ENCODE measurements at places on chromosomes 16 and 17.

DNA sequence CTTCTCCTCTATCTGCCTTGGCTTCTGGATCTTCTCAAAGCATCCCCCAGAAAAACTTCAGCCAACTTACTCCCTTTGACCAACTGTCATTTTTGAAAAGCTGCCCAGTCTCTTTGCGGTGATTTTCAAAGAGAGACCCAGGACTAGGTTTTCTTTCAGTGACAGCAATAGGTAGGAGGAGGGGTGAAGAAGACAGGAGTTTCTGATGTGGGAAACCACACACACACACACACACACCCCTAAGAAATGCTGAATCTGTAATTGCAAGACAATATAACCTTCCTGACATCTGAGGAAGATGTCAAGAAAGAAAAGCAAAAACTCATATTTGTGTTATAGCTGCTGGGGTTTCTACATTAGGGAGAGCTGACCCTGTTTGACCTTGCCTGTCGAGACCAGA, 5.2 kb downstream of the FAM20A start:
- DNase-seq: no peak

DNA sequence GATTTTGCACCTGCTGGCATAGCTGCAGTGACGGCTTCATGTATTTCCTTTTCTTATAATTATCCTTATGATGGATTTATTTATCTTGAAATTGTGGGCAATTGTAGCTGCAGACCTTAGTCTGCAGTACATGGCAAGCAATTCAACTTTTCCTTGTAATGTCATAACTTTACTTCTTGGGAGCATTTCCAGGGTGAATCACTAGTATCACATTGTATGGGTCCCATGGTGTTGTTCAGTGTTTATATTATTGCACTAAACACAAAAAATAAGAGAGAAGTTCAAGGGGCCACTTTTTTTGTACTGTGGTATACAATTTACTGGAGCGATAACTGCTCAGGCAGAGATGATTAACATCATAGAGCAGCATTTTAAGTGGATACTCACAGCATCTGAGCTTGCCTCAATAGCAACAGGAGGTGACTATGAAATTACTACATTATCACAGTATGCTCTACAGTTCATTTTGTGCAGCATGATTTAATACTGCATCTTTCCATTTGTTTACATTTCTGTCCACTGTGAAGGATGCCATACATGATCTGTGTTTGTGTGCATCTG, 169.5 kb downstream of the STX8 start:
- no peak for DNase-seq

GRCh38 chr17:3602499-3602898, 6.7 kb downstream of the TRPV1 start:
- DNase-seq: no peak

DNA sequence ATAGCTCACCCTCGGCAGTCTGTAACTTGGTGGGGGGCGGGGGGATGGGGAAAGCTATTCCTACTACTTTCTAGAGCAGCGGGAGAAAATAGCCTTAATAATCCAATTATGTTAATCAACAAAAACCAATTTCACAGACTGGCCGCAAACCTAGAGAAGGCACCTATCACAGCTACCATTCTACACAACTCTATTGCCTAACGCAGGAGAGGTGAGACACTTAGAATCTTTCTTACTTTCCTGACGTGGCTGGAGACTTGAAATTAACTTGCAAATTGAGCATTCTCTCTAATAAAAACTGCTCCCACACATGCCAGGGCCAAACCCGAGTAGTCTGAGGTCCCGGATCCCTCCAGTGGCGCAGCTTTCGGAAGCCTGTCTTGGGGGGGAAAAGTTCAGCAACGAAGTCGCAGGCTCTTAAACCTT, 794 bp downstream of the SMG6 start:
- no peak for DNase-seq

GRCh38 chr17:7444682-7445618, at the start of gene CHRNB1:
CHRNB1 (plus strand) TSS chr17:7445061; CDS start chr17:7445128, 67 bp downstream.
- DNase-seq: peak; percentile 66

GRCh38 chr16:83136924-83137323, 510.2 kb downstream of the CDH13 start:
- no peak for DNase-seq

GRCh38 chr17:72976971-72977770, 115.3 kb downstream of the SLC39A11 start:
- peak; percentile 54 for DNase-seq

Data from pons (tissue), 1 donor.